Stimulated activated CD8-positive, alpha-beta memory T cell treated with anti-CD3 and anti-CD28 coated beads, Interleukin-4, amount 100 ng/mL, for 24 hours (primary cell): ENCODE measurements at places on chromosomes 4 and X.

DNA sequence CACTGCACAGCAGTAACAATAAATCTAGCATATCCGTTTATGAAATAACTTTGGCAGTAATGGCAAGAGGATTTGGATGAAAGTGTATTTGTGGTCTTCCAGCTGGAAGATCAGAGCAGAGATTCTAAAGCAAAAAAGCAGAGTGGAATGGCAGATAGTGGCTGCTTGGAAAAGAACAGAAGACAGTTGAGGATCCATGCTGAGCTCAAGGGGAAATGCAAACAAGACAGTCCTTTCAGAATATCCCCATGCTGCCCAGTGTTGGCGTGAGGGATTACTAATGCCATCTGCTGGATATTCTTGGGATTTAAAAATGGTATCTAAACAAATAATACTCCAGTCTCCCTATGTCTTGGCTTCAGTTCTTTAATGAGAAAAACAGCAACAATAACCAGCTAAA lies 629.1 kb upstream of the ATOH1 start:
- no peak for DNase-seq

GRCh38 chrX:15781961-15782699 lies 8.2 kb upstream of the ZRSR2 start:
- no peak for DNase-seq

- DNase-seq = peak; percentile 60
Observed at GRCh38 chr4:15756361-15756861, 21.7 kb upstream of the CD38 start.

DNA sequence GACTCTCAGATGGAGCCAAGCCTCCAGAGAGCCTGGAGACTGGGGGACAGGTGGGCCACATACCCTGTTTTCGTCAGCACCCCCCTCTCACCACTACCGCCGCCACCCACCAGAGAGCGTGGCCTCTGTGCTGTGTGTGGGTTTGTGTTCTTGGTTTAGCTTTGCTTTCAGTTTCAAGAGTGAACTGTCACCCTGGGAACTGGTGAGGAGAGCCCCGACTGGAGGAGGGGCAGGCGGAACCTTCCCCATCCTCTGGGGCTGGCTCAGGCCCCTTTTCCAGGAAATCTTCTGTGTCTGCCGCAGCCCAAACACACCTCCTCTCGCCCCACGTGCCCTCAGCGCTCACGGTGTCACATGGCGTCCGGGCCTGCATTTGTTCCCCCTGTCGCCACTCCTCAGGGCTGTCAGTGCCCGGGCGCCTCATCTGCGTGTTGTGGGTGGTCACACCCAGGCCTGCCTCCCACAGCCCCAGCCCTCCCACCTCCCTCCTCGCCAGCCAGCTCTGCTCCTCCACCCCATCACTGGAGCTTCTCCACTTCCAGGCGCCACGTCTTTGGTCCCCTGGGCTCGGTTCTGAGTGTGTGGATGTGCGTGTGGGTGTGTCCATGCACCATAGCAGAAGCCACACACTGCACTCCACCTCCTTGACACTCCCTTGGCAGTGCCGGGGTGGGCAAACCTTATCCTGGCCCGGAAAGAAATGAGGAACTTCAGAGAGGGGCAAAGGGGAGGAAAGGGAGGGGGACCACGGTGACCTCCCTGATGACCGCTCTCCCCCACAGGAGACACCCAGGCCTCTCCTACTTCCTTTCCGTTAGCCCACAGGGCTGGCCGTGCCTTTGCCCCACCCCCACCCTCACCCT lies 27.8 kb downstream of the ELF4 start:
- peak; percentile 70 for DNase-seq

DNA sequence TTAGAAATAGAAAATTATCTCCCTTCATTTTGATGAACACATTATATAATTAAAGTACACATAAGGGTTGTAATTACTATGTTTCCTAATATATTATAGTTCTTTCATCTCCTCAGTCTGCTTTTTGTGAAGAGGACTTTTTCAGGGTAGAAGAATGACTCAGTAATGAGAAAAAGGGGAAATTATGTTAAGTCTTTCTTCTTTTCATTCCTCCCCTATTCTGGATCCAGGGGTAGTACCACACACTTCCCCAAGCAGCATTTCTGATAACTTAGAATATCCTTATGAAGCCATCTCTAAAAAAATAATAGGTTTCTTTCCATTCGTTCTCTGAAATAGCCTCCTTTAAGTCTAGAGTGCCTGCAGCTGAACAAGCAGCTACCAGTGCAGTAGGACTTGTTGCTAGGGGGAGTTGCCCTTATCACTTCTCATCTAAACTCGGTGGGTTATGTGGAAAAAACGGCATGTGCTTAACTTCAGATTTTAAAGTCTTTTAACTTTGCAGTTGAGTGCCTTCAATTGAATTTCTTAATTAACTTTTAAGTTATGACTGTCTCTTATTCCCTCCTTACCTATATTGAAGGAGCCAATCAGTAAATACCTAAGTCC lies 184.8 kb downstream of the ARHGAP24 start:
- no peak for DNase-seq

GRCh38 chr4:8831221-8832112 lies 40.2 kb downstream of the HMX1 start:
- DNase-seq = no peak

- DNase-seq = no peak
Observed at GRCh38 chr4:154313004-154313585, 178.5 kb downstream of the DCHS2 start.

DNA sequence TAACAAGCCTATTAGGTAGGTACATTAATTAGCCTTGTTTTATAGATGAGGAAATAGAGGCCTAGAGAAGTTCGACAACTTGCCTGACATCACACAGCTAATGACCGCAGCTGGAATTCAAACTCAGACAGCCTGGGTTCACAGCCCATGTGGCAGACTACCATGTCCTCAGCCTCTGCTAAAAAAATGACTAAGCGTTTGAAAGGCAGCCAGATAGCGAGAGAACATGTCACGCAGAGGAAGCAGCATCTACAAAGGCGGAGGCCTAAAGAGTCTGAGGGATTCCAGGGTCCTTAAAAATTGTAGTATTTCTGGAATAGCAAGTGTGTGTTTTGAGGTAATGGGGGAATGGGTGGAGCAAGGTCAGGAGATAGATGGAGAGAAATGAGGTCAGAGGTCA lies 33.2 kb upstream of the BMP15 start:
- no peak for DNase-seq

GRCh38 chr4:181911420-181911819 lies 331.8 kb upstream of the TENM3 start:
- no peak for DNase-seq

DNA sequence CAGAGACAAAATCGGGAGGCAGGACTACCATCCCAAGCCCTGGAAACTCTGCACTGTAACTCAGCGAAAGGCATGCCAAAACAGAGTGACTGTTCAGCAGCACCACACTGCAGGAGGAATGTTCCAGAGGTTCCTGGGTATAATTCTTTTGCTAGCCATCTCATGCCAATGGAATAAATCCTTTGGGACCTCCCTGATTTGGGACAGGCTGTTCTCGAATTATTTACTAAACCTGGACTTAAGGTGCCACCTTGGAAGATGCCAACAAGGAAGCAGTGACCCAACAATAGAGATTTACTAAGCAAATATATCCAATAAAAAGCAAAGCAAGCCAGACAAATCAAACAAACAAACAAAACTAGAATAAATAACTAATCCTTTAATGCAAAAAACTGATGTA lies 9.3 kb downstream of the AADAT start:
- no peak for DNase-seq

DNA sequence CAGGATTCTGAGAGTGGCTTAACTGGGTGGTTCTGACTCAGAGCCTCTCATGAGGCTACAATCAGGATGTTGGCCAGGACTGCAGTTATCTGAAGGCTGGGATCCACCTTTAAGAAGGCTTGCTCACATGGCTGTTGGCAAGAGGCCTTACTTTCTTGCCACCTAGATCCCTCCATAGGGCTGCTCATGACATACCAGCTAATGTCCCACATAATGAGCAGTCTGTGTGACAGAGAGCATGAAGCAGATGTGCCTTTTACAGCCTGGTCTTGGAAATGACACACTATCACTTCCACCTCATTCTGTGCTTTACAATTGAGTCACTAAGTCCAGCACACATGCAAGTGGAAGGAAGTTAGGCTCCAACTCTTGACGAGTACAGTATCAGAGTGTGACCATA lies 4.3 kb upstream of the RBM3 start:
- DNase-seq = no peak

DNA sequence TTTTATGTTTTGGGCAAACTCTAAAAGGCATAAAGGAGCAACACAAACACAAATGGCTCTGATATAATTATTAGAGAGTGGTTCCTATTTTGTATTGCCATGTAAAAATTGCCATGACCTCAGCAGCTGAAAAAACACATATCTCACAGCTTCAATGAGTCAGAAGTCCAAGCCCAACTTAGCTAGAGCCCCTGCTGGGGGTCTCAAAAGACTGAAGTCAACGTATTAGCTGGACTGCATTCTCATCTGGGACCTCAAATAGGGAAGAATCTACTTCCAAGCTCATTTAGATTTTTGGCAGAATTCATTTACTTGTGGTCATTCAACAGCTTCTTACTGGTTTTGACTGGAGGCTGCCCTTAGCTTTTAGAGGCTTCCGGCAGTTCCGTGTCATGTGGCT lies 47.4 kb downstream of the FREM3 start:
- DNase-seq = no peak

DNA sequence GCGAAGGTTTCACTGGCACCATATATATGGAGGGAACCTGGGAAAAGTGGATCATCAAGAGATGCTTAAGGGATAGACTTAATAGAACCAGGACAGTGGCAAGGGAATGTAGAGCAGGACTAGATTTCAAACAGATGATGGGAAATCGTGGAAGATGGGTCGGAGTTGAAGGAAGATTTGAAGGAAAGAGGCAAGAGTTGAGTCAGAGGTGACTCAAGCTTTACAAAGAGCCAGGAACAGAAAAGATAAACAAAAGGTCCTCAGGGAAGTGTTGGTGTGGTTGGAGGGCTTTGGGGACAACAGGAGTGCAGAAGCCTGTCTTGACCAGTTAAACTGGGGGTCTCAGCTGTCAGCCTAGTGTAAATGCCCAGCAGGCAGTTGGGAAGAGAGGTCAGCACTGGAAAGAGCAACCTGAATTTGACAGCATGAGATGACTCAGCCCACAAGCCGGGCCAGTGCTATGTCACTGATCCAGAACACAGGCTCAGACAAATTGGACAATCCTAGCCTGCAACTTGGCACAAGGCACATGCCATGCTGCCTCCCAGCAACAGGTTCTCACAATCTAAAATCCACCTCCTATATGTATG lies 230.5 kb downstream of the IDS start:
- DNase-seq = no peak

- DNase-seq = no peak
Observed at GRCh38 chrX:104641176-104641575, 75.2 kb downstream of the IL1RAPL2 start.

DNA sequence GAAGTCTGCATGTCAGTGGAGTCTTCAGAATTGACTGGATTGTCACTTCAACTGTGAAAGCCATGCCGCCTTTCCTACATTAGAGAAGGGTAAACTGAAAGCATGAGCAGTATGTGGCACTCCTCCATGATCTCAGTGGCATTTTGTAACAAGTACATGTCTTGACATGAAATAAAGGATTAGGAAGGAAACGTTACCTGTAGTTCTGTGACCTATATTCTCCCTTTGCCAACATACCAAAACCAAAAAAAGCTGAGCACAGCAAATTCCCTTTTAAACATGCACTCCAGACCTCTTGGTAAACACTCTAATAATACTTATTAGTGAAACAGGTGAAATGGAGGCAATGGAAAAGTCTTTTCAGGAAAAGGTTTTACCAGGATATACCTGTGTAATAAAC lies 344.2 kb downstream of the GRIA2 start:
- no peak for DNase-seq

DNA sequence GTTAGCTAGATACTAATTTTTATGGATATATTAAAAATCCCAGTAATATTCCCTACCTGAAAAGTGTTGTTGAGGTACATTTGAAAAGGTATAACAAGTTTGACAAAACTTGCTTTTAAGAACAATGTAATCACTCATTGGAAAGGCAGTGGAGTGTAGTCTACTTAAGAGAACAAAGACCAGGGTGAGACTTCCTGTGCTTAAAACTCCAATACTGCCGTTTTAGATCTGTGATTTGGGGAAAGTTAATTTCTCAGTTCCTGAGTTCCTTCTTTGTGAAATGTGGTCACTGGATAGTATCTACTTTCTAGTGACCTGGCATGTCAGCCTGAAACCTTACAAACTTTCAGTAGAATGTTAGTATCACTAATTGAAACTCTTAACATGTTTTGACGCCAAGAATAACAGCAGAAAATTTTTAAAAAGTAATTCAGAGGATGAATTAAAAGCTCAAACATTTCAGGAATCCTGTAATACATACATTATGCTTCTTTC lies 56.8 kb downstream of the PCDH7 start:
- DNase-seq = no peak

DNA sequence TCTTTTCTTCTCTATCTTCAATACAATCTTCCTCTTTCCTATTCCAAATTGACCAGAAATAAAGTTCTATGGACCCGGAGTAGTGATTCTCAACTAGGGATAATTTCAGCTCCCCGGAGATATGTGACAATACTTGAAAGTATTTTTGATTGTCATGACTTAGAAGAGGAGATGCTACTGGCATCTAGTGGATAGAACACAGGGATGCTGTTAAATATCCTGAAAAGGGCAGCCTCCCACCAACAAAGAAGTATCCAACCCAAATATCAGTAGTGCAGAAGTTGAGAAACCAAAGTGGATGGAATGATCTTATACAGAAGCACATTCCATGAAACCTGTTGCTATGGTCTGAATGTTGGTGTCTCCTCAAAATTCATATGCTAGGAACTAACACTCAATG lies 65.7 kb upstream of the NDST3 start:
- no peak for DNase-seq

DNA sequence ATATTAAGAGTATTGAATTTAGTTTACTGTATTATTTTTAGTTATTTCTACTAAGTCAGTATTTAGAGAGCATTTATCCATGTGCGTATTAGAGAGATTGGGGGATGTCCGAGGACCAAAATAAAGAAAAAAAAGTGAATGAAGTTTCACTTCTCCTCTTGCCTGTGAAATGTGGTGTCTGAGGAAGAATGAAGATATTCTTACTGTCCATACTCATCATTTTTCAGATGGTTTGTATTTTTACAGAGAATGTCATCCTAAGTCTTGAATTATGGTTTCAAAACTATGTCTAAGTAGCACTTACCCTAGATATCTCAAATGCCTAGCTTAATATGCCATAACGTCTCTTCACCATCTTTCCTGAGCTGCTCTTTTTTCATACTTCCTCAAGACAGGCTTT lies 854.3 kb downstream of the C4orf33 start:
- no peak for DNase-seq

- DNase-seq = no peak
Observed at GRCh38 chrX:10634392-10635161, 14.2 kb upstream of the MID1 start.

- DNase-seq = no peak
Observed at GRCh38 chr4:35138449-35138848, 1105.9 kb downstream of the ARAP2 start.

DNA sequence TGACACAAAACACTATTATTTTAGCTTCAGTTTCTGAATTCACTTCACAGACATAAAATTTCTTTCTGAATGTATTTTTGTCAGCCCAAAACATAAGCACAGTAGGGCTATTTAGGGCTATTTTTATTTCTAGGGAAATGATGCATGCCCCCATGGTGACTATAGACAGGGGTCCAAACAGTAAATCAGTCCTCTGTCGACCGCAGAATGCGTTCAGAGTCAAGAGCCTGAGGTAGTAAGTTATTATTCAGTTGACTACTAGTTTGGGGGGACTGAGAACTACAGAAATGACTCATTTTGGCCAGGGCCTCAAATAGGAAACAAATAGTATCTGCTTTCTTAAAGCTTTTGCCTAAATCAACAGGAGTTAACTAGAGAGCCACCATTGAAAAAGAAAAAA lies 414.4 kb downstream of the AFF2 start:
- DNase-seq = no peak
